HAP-1 (cell line): ENCODE measurements at places on chromosomes 1 and 21.

DNA sequence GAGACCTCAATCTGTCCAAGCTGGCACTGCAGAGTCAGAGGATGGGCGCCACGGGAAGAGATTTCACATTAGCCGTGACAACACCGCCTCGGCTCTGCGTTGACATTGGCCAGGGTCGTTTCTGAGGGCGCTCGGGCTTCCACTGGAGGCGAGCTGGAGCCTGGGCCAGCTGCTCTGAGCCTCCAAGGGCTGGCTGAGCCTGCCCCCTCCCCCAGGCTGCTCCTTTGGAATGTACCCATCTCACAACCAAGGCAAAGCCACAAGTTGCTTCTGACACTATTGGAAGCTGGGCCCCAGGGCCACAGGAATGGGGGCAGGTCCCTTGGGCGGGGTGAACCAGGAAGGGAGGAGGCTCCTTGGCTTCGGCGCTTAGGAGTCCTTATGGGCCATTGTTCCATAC is 12.7 kb downstream of the GPR3 start:
- no peak for DNase-seq

DNA sequence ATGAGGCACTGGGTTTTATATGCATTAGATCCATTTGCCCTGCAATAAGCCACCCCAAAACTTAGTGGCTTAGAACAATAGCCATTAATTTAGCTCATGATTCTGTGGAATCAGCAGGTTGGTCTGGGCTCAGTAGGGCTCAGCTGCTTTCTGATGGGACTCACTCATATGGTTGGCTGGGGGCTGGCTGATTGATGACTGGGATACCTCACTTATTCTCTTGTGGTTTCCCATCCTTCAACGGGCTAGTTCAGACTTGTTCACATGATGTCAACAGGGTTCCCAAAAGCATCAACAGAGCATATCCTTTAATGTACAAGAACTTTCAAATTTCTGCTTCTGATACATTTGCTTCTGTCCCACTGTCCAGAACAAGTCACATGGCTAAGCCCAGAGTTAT is 43.2 kb downstream of the DNM3 start:
- DNase-seq = no peak

GRCh38 chr1:83554174-83554573 is 444.8 kb downstream of the TTLL7 start:
- no peak for DNase-seq

- DNase-seq = no peak
Measured at GRCh38 chr1:50110656-50111055, 1.9 kb downstream of the ELAVL4 start.

DNA sequence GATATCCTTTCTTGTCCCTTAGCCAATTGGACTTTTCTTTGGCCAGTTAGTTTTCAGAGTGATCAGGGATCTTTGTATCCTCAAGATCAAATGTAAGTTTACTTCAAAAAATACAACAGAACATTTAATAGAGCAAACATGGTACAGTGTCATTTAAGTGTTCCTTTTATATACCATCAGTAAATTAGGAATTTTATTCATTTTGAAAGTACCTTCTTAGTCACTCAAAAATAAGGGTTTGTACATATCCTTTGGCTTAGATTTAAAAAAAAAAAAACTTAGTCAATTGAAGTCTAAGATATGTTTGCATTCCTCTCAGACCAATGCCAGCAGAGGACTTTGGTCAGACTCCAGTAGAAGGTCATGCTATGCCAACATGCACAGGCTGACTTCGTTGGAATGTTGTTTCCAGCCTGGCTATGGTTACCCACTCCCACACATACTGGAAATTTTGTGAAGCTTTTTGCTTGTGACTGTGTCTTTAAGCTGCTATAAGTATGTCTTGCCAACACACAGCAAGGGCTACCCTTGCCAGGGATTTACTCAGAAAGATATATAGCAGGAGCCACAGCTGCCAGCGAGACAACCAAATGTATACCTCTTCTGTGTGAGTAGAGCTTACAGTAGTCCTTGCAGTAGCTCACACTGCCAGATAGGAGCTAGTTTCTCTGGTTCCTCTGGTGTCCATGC is 81.5 kb upstream of the LRIF1 start:
- DNase-seq = no peak

DNA sequence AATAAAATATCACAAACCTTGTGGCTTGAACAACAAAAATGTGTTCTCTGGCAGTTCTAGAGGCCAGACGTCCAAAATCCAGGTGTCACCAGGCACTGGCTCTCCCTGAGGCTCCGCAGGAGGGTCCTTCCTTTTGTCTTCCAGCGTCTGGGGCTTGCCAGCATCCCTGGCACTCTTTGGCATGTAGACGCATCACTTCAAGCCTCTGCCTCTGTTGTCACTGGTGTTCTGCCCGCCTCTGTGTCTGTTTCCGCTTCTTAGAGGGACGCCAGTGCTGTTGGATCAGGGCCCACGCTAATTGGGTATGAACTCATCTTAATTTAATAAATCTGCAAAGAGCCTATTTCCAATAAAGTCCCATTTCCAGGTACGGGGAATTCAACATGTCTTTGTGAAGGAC is 273.7 kb upstream of the C1orf174 start:
- DNase-seq = no peak

DNA sequence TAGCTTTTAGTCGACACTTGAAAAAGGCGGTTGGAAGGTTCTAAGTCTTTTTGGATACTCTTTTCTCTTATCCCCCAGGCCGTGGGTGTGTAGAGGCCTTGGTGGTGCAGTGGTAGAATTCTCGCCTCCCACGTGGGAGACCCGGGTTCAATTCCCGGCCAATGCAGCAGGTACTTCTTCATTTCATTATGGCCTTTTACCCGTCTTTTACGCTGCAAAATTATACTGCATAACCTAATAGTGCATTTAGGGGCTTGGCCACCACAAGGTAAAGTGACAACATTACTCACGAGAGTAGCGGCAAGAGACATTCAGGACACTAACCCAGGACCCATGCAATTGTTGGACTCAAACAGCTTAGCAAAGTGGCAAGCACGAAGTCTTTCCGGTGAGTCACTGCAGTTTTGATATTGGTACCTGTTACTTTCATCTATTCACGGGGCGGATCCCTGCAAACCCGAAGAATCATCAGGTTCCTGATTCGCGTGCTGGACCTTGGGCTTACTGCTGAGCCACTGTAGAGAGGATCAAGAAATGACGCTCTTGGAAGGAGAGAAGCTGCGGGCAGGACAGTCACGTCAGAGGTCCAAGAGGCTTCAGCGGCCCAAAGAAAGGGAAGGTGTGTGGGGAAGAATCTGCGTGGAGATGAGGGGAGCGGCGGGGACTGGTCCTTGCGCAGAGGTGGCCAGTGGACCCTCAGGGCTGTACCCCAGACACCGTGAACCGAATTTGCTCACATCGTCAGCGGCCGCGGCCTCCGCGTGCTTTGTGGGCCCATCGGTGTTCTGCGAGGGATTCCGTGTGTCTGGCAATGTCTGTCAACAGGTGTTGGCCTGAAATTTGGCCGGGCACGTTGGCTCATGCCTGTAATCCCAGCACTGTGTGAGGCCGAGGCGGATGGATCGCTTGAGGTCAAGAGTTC is 12.9 kb upstream of the RNU1-4 start:
- DNase-seq = peak; percentile 89

- no peak for DNase-seq
Measured at GRCh38 chr1:24699628-24700027, 45.6 kb upstream of the CLIC4 start.

DNA sequence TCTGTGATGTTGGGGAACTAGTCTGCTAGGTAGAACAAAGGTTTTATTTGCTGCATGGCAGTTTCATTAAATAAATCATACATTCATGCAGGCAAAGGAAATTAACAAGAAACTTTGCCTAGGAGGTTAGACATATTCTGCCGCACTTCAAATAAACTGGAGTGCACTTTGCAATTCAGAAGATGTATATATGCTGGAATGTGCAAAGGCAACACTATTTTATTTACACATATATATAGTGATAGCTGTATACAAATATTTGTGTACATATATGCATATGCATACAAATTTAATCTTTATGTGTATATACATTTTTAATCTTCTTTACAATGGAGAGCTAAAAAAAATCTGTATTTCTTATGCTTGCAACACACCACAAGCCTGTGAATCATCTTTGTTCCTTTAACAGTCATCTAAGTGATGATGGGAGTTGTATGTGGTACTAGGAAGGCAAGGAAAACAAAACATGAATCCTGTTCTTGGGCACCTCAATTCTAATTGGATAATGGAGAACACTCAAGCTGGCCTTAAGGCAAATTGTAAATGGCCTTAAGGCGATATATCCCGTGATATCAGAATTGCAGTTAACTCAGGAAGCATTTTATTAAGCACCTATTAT is 605.8 kb upstream of the CAMK1G start:
- no peak for DNase-seq

- peak; percentile 63 for DNase-seq
Measured at GRCh38 chr1:68969441-68969840, 472.6 kb upstream of the DEPDC1 start.

DNA sequence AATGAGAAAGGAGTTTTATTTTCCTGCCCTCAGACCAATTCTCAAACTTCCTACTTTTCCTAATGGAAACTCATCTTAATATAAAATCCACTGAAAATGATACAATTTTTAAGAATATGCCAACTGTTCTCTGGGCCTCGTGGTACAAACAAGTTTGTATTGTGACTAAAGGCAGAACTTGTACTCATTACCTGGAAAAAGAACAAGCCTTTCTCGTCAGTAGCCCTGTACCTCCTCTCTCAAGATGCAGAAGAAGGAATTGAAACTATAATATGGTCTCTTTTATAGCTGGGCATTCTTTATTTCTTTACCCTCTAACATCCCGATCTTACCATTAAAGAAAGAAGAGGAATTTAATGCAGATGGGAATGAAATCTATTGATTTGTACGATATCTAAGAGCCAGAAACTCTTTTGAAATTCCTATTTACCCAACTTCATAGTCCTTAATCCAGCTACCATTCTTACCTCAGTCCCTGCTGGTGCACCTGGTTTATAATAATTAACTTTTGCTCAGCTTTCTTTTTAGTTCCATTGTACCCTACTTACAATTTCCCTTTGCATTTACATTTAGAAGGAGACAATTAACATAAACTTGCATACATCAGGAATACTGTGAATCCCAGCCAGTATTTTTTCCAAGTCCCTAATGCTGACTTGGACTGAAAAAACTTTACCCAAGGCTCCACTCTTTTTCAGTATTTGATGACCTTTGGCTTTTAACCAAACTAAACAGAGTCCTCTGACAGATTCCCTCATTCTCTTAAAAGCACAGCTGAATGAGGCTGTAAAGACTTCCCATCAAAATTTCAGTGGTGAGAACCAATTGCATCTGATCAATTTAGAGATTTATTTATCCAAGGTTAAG is 1162.4 kb downstream of the BRINP3 start:
- DNase-seq = peak; percentile 24

DNA sequence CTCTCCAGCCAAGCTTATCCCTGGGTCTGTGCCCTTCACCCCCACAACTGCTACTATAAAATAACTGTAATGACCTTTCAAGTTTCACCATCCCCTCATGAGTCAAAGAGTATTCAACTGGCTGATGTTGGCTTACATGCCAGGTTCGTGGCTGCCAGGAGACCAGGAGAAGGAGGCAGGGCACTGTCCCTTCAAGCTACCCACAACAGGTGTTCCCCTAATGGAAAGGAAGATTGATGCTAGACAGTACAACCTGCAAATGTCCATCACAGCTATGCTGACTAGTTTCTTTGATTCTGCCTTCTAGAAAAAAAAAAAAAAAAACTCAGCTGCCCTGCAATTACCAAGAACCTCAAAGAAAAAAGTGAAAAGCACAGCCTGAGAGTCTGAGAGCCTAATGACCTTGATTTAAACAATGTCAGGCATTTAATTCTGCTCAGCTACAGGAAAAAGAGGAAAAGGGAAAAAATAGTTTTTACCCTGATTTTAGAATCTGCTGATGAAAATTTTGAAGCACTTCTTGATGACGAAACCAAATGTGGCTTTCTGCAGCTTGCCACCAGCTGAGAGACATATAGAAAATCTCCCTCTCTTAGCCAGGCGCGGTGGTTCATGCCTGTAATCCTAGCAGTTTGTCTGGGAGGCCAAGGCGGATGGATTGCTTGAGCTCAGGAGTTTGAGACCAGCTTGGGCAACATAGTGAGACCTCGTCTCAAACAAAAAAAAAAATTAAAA is 82.7 kb upstream of the ROR1 start:
- DNase-seq = no peak

DNA sequence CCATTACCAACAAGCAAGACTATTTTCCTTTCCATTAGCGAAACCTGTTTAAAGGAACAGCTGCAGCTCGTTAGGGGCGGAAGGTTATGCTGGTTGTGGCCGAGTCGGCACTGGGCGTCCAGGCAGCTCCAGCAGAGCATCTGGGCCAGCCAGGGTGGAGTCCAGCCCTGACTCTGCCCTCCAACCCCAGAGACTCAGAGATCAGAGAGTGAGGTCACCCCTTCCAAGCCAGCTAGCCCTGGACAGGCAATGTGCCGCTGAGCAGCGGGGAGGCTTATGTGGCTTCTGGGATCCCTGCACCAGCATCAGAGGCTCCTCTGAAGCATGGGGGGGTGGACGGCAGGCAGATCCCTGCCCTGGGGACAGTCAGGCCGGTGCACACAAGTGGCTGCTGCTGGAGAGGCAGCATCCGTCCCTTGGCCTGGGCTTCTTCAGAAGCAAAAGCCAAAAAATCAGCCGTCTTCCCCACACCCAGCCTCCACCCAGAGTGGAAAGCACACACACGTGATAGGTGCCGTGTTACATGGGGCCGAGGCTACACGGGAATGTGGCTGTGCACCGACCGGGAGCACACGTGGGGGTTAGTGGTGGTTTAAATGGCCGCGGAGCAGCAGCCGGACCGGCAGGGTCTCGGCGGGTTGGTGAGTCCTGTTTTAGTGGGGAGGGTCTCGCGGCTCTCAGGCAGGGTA is 30.1 kb downstream of the SLC66A1 start:
- DNase-seq = no peak

DNA sequence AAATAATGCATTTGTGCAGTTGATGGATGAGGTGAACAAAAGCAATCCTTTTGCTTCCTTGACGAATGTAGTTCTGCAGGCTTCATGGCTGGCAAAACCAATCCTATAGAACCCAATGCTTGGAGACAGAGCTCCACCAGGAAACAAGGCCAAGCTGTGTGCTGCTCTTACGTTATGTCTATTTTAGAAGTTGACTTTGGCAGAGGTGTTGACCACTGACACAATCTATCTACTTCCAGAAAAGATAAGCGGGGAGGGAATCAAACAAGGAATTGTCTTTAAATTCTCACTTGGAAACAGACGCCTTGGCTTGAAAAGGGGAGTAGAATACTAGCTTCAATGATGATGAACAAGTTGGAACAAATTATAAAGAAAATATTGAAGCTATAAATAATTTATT is 211.2 kb downstream of the SETD4 start:
- DNase-seq = no peak

DNA sequence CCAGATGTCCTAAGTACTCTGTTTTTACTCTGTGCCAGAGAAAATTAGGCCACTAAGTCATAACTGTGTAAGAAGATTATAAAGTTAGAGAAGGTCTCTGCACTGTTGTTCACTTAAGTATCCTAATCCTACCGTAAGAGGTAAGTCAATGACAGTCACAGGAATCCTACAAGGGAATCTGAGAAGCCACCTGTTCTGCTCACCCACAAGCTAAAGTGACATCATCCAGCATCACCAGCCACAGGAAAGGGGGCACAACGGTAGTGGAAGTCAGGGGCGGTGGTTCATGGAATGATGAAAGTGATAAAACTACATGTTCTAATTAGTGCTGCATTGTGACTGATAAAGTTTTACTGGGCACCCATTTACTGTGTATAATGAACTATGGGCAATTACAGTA is 92.7 kb downstream of the PLD5 start:
- DNase-seq = no peak

GRCh38 chr21:32858628-32859027 is 87.1 kb upstream of the PAXBP1 start:
- no peak for DNase-seq
